ENCODE measurements at places on chromosomes 1 and 21.

GRCh38 chr1:241666419-241666818, 14.3 kb downstream of the WDR64 start:
- DNase-seq = no peak

DNA sequence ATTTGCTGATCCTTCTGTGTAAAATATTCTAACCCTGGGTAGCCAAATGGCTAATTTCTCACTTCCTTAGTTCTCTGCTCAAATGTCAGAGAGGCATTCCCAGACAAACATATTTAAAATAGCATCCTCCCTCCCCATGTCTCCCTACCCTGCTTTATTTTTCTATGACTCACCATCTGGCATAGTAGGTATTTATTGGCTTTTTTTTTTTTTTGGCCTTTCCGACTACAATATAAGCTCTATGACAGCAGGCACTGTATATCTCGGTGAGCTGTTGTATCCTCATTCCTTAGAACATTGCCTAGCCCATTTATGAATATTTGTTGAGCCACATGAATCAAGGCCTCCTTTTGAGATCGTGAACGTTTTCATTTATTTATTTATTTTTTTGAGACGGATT, 1.5 kb upstream of the NEK7 start:
- peak; percentile 54 for DNase-seq

DNA sequence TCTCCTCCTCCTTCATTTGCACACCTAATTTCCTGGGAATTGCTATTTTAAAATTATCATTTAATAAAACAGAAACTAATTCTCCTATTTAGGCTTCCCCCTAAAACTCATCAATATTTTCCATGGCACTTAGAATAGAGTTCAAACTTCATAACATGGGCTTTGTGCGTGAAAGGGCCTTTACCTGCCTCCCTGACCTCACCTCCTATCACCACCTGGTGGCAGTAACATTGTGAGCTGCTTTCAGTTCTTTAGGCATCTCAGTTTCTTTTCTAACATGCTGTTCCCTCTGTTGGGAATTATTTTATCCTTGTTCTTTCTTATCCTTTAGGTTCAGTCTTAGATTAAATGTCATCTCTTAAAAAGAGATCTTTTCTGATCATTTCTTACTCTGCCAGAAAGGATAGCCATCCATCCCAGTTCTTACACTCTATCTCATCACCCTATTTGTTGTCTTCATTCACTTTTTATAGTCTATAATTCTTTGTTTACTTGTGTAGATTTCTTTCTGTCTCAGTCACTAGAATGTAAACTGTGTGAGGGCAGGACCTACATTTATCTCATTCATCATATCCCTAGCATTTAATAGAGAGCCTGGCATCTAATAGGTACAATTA, 133.8 kb upstream of the KIAA1614 start:
- no peak for DNase-seq

DNA sequence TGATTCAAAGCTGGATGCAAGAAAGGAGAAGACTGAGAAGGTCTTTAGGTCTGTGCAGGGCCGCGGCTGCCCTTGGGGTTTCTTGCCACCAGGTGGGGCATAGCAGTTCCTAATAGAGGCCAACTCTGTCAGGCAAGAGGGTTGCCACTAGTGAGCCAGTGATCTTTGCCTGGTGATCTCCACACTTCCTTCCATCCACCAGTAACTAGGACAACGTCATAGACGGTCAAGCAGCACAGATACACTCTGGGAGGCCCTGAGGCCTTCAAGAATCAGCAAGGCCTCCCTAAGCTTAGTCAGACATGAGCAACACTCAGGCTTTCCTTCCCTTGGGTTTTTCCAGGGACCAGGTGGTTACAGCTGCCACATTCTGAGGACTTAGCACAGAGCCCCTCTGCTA, 32.9 kb upstream of the ATP2B4 start:
- no peak for DNase-seq

GRCh38 chr1:46643368-46643775, 24.8 kb downstream of the ATPAF1 start:
- peak; percentile 45 for DNase-seq

- DNase-seq = no peak
These were observed 216.0 kb upstream of the PTGFR start for GRCh38 chr1:78274814-78275213.

DNA sequence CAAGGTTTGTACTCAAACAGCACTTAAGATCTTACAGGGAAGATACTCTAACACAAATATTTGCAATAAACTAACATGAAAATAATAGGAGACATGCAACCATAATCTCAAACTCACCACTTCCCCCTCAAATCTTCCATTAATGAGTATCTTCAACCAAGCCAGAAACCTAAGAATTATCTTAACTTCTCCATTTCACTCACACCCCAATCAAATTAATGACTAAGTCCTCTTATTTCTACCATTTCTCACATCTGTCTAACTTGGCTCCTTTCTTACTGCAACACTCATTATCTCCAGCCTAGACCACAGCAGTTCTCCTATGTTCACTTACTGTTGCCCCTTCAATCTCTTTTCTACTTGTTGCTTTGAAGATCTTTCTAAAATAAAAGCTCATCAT, 10.4 kb downstream of the RBBP5 start:
- no peak for DNase-seq

DNA sequence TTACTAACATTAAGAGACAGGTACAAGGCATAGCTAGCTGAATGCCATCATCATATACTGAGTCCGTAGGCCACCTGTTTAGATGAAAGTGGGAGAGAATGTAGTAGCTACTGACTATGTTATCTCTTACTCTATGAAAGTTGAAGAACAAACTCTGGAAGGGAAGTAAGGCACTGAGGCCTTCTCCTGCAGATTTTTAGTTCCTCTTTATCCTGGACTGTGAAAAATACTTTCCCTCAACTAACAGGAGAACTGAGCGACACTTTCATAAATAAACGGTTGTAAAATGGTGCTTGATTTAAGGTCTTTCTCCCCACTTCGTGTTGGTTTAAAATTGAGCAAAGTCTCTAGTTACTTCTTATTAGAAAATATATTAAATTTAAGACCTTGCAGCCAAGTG, 101.9 kb downstream of the FNBP1L start:
- DNase-seq = no peak

GRCh38 chr1:84073266-84073665, 70.8 kb upstream of the PRKACB start:
- no peak for DNase-seq

DNA sequence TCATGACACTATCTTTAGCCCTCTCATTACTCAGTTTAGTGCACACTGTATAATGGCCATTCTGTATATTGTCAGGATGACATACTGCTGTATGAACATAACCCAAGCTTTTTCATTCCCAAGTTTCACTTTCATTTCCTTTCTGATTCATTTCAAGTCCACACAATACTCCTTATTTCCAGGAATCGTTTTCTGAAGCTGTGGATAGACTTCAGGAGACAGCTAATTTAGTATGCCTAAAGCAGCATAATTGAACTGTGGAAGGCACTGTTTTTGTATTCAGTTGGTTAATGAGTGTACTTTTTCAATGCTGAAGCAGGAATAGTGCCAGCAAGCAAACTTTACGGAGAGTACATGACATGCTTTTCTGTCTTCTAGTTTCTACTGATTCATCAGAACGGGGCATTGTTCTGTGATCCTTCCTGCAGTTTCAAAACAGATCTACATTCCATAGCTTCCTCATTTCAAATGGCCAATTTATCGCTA, 578.5 kb upstream of the ZP4 start:
- no peak for DNase-seq

DNA sequence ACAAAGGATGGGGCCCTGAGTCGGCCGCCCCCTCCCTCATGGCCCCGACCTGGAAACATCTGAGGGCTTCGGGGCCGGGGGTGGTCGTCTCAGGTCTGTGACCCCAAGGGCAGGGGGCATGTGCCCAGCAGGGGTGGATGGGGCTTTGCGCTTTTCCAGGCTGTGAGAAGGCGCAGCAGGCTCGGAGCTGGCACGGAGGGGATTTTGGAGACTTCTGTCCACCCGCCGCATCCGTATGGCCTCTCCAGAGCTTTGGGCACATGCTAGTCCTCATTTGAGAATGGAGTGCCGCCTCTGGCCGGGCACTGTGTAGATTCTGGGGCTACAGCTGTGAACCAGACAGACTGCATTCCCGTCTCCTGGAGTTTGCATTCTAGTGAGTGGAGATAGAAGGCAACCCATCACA, 66.1 kb upstream of the WNT4 start:
- DNase-seq = no peak

DNA sequence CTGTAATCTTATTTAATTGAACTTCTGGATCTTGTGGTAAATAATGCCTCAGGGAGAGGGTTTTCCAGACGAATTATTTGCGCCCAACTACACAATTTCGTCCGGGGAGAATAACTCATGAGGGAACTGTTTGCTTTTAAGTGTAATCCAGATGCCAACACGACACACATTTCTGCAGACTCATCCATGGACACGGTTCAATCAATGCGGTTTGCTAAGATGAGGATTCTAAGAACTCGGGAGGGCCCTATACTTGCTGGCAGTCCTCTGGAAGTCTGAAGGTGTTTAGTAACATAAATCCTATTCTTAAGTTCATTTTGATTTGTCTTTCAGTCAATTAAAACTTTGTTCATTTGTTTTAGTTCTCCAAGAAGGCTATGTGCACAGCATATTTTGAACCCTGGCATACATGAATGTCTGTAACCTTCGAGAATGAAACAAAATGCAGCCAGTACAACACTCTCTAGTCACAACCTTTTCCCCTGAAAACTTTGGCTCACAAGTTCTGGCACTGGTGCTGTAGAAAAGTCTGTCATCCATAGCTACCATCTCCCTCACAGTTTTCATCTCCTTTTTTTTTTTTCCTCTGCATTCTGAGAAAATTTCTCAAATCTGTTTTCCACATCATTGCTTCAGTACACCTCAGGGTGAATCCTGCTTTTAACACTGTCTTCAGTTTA, 38.8 kb downstream of the DIPK1A start:
- no peak for DNase-seq

DNA sequence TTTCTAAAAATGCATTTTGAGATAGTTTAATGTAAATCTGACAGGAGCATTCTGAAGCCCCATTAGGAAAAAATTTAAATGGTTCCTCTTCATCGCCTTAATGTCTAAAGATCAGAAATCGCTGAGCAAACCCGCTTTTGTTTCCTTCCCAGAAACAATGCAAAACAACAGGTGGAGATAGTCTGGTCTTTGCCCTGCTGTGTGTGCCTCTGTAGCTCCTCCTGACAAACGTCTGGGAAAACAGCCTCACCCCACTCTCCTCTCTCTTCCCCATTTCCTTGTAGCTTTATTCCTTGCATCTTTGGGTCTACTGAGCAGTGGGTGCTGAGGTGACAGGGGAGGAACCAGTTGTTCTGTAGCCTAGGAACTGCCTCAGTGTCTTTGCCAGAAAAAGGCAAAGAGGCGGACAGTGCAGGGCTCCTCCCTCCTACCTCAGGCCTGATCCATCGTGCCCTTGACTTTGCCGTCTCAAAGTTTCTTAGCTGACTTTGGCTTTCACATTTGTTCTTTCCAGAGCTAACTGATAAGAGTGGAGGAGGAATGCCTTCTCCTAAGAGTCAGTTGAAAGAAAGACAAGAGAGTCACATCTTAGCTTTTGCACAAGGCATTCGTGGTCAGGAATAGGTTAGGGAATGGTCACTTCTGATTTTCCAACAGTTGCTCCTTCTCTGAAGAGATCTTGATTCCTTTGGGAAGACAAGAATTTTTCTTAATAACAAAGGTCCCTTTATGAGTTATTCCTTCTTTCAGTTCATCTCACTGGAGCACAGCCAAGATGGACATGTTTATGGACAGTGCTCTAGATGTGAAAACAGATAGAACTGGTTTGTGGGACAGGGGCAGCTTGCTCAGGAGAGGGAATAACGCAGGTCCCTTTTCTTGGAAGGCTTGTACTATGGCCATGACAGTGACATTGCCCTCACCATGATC, 24.9 kb downstream of the SYT11 start:
- no peak for DNase-seq

DNA sequence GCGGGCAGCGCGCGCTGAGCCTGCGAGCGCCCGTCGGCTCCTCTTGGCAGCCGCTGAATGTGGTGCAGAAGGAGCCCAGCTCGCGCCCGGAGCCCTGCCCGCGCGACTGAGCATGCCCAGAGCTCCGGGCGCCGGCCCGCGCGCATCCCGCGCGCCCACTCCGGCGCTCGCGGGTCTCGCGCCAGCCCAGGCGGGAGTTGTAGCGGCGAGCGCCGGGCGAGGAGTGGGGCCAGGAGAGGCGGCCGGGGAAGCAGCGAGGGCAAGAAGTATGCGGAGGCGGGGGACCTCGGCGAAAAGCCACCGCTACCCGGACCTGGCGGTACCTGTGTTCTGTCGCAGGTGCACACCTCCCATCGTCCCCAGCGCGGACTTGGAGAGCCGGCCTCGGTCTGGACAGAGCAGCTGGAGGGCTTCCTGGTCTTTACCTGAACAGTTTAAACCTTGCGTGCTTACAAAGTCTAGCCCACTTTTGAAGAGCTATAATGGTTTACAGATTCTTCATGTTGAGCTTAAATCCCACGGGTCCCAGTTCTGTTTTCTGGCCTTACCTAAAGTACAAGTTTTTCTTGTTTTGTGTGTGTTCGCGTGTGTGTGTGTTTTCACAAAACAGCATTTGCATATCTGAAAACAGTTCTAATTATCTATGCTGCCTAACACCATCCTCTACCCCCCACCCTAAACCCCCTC, at the start of gene DDAH1:
Gene DDAH1 (minus strand): TSS at position 61 of the 687 bp plus-strand sequence. CDS start 114 bp downstream, outside the sequence.
- no peak for DNase-seq

DNA sequence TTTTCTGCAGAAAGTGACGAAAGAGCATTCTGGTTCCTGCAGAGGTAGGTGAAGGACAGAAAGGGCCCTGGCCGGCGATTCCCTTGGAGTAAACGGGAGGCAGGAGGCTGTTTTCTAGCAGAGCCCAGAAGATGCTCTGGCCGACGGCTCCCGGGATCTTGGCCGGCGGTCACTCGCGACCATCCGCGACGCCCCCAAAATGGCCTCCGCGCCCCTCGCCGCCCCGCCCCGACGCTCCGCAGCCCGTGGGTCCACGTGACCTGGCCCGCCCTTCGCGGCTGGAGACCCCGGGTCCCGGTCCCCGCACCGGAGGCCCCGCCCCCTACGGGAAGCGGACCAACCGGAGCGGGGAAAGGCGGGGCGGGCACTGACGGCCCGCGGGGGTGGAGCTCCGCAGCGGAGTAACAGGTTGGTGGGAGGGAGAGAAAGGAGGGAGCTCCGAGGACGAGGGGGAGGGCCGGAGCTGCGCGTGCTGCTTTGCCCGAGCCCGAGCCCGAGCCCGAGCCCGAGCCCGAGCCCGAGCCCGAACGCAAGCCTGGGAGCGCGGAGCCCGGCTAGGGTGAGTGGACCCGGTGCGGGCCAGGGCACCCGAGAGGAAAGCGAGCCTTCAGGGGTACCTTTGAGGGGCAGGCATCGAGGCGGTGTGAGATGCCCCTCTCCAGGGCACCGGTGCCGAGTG, at the start of gene CGN:
Gene CGN (plus strand): TSS at position 431 of the 679 bp plus-strand sequence. CDS start 7,133 bp downstream, outside the sequence.
- DNase-seq = peak; percentile 21

DNA sequence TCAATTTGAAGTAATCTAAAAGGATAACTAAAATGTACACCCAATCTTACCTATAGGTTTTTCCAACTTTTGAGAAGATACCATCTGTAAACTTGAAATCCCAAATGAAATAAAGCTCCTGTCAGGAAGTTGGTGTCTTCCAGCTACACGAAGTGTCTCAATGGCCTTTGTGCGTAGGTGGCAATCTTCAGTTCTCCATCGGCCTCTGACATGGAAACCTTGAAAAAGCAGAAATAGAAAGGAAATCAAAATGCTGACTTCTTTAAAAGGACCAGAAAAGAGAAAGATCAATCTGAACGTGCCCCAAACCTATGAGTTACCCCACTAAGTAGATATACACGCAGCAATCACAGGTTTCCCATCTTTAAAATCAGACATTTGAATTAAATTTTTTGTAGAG, 10.0 kb downstream of the MKNK1 start:
- no peak for DNase-seq
